ENCODE measurements at places on chromosomes 4 and X.

GRCh38 chr4:179678093-179678814, 2236.0 kb upstream of the AGA start:
- no peak for DNase-seq

- no peak for DNase-seq
Measured at GRCh38 chr4:138218976-138219375, 23.2 kb downstream of the SLC7A11 start.

DNA sequence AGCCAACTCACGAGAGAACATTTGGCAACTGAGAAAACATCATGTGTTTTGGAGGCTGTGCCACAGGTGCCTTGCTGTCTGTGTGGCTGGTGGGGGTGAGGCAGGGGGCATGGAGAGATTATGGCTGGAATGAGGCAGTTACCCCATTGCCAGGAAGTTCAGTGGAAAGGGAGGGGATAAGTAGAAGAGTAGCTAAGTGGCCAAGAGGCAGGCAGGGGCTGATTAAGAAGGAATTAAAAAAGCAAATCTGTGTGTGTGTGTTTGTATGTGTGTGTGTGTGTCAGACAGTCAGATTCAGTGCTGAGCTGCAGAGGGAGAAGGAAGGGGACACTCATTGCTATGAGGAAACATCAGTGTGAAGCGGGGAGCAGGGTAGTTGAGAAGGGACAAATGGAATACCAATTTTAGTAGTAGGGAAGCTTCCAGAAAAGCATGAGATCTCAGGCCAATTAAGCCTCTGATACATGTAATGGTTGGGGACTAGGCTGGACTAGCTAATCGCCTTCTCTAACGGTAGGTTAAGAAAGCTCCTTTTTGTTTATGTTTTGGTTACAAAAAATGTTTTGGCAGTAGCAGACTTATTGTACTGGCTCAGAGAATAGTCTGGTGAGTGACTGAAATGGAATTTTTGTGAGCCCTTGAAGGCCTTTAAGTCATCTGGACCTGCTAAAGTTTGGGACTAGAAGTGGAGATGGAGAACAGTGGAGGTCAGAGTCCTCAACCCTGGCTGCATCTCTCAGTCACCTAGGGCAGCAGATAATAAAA, 18.5 kb downstream of the TMEM164 start:
- DNase-seq = no peak

DNA sequence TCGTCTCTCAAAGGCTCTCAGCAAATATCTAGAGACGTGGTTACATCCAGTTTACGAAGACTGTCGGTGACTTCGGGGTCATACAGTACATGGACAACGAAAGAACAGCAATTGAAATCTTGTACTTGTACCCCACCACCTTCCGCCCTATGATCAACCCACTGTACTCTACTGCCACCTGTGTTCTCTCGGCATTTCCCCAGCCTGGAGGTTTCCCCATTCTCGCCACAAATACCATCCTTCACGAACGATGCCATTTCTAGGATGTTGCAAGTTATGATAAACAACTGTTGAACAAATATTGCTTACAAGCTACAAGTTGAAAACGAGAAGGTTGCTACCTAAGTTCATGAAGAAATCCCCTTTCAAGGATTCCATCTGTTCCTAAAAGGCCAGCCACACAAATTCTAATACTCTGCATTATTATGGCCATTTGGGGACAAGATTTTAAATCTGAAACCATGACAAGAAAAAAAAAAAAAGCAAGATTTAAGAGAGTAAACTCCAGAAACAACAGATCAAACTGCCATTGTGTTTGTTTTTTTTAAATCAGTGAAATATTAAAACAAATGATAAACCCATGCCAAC, 1.6 kb downstream of the APBB2 start:
- no peak for DNase-seq

GRCh38 chr4:87465739-87466366, 43.5 kb downstream of the NUDT9 start:
- DNase-seq = no peak

DNA sequence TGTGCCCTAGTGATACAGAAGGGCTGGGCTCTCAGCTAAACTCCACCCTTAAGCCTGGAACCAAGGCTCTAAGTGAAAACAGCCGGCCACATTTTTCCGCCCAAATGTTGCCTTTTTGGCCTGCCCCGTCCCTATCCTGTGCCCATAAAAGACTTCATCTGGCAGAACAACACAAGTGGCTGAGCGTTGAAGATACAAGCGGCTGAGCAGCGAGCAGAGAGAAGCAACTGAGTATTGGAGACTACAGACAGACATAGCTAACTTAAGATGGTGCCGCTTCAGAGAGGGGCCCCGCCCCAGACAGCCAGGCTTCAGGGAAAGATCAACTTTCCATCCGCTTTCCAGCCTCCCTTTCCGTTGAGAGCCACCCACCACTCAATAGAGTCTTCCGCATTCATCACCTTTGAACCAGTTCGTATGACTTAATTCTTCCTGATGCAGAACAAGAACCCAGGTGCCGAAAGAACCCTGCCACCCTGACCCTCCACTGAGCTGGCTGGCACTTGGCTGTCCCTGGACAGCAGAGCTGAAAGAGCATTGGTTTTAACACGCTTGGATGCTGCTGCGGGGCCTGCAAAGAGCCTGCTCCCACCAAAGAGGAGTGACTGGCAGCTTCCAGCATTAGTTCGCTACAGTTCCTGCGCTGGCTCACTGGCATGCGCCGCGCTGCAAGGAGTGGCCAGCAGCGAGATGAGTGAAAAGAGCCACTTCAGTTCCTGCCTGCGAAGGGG, 853.2 kb upstream of the INTU start:
- no peak for DNase-seq

DNA sequence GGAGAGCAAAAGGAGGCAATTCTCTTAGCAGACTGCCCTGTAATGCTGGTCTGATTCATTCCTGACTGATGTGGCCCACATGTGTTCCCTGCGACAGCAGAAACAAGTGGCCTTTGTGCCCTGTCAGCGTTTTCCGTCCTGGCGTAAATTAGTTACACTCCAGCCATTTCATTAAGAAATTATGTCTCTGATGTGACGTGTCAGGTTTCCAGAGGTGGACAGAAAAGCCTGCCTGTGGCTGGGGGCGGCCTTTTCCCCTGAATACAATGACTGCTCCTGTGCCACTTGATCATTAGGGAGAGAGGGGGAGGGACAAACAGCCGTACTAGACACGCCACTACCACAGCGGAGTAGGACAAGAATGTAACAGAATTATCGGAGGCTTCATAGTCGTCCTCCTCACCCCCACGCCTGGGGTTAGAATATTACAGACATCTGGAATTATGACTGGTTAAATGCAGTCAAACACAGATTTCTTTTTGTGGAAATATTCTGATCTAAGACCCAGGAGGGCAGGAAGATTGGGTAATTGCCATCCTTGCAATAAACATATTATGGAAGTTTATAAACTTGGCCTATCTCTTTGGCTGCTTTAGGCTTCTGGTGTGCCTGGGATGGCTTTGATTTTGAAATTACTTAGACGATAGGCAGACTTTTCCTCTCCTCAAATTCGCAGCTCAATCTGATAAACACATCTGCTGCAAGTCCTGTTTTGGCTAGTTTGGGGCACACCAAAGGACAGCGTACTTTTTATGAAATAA, 146.2 kb upstream of the BCOR start:
- DNase-seq = peak; percentile 22

Measured in nephron progenitor cell (in vitro differentiated cells).